H4 (cell line): ENCODE measurements at places on chromosomes 1 and 21. TPM values are rescaled to one million over a fixed set of nuclear protein-coding genes. Genes with fewer than 3 reads are reported as not detected.

CELSR2 gene
- 1.7 and 1.9 TPM in 2 replicates for total RNA-seq

IFI44 gene
- 75.9 and 88.4 TPM in 2 replicates for total RNA-seq

LCE6A gene
- not detected in 2 replicates for total RNA-seq

FAM177B gene
- not detected in 2 replicates for total RNA-seq

BEND5 gene
- 0.16 and 1.6 TPM in 2 replicates for total RNA-seq

OR2T11 gene
- not detected in 2 replicates for total RNA-seq

THEM5 gene
- not detected in 2 replicates for total RNA-seq

AJAP1 gene
- 3.6 and 6.1 TPM in 2 replicates for total RNA-seq
